ENCODE measurements at places on chromosomes 2 and 18.
A peak's percentile ranks its signal among the peaks of the same experiment; 100 is the strongest.

GRCh38 chr2:3659447-3660432 is 1.7 kb downstream of the ALLC start:
- no peak for DNase-seq

DNA sequence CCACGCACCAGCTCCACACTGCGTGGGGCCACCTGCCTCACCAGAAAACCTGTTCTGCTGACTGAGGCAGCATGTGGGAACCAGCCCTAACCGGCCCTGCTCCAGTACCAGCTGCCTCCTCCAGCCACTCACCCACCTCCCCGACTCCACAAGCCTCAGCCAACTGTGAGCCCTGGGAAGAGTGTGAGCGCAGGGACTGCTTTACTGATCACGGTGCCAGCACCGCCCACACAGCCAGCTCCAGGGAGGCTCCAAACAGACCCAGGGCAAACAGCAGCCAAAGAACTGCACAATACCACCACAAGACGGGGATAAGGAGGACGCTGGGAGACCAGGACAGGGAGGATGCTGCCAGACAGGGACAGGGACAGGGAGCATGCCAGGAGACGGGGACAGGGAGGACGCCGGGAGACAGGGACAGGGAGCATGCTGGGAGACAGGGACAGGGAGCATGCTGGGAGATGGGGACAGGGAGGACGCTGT is 28.4 kb downstream of the EIPR1 start:
- no peak for DNase-seq

GRCh38 chr2:108944601-108945331 is 44.3 kb downstream of the EDAR start:
- no peak for DNase-seq

DNA sequence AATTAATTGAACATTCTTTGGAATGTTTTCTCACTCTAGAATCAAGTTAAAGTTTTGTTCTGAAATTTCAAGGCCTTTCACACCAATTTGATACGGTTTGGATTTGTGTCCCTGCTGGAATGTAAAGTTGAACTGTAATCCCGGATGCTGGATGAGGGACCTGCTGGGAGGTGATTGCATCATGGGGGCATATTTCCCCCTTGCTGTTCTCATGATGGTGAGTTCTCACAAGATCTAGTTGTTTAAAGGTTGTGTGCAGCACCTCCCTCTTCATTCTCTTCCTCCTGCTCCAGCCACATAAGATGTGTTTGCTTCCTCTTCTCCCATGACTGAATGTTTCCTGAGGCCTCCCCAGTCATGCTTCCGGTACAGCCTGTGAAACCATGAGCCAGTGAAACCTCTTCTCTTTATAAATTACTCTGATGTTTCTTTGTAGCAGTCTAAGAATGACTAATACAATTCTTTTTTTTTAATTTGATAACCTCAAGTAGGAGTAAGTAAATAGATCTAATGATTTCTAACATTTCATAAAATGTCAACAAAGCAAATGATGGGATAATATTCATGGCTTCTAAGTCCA is 144.2 kb upstream of the CDH7 start:
- DNase-seq: no peak

DNA sequence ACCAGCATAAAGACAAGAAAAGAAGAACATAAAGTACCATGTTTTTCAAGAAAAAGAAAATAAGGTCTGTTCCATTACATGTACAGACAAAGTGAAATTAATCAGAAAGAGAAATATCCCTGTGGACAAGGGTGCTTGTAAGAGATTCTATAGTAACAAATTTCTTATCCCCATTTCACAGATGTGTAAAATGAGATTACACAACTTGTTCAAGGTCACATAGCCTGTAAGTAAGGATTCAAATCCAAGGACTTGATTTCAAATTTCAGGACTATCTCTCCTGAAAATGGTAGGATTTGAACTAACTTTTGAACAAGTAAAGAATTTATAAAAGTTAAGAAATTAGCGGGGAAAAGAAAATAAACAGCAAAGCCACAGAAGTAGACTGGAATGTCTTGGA is 248.2 kb upstream of the SLC39A10 start:
- no peak for DNase-seq

- DNase-seq: peak; percentile 30
These were observed 558 bp downstream of the TTC39C start for GRCh38 chr18:24014986-24015638.

GRCh38 chr2:177501186-177501585 is 108.6 kb downstream of the AGPS start:
- DNase-seq: no peak

All from stimulated activated CD8-positive, alpha-beta memory T cell treated with anti-CD3 and anti-CD28 coated beads, Interleukin-12 subunit alpha, Interleukin-12 subunit beta, amount 100 ng/mL, for 4 hours (primary cell).